Body of pancreas (tissue), 4 donors: ENCODE measurements at places on chromosomes 1 and 21. TPM values are rescaled to one million over a fixed set of nuclear protein-coding genes. Genes with fewer than 3 reads are reported as not detected.

GRCh38 chr1:2971101-2971501, 50.2 kb upstream of the ACTRT2 start:
- no peaks in the 10 kb centered on the region for H3K36me3 ChIP-seq
- H3K4me3 ChIP-seq: no peak overlapping the region
- DNase-seq: no peak
- H3K27me3 ChIP-seq: no peaks in the 10 kb centered on the region
- H3K4me1 ChIP-seq: peaks cover 60% of the 10 kb centered on the region

DNA sequence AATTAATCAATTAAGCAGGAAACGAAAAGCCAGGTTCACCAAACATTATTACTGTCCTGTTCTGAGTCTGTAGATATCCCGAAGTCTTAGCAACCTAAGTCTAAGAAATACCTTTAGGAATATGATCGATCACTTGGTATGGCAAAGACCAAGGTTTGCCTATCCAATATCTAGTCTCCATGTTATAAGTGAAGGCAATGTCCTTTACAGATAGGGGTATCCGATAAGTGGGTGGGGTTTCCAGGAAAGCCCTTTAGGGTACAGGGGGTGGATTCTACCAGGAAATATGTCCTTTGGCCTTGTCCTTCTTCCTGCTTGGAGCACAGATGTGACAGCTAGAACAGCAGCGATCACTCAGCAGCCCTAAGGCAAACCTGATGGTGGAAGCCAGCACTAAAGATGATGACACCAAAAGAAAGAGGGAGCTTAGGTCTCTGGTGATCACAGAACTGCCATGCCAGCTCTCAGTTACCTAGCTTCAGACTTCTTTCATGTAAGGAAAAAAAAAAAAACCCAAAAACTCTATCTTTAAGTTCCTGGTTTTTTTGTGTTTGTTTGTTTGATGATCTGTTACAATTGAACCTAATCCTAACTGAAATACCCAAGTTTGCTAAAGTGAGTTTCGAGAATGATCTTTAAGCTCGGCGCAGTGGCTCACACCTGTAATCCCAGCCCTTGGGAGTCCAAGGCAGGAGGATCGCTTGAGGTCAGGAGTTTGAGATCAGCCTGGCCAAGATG, 40.8 kb downstream of the DSTYK start:
- no peak overlapping the region for H3K4me3 ChIP-seq
- H3K27me3 ChIP-seq: no peaks in the 10 kb centered on the region
- no peak overlapping the region for H3K27ac ChIP-seq
- DNase-seq: no peak
- H3K4me1 ChIP-seq: peaks cover 7% of the 10 kb centered on the region
- no peaks in the 10 kb centered on the region for H3K36me3 ChIP-seq

The DYRK3 gene
- total RNA-seq: 1.6 TPM

DNA sequence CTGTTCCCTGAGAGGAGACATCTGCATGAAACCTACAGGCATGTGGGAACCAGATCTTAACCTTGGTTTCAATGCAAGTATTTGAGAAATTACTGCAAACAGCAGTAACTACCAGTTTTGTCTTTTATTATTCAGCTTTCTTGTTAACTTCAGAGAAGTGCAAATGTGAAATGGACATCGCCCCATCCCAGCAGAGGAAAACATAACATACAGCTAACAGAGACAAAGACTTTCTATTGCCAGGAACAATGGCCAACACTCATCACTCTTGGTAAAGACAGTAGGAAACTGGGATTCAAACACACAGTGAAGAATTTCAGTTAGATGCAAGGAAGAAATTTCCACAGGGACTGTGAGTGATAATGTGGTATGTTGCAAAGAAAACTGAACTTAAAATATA, 115.1 kb downstream of the SLC30A10 start:
- DNase-seq: no peak
- no peaks in the 10 kb centered on the region for H3K36me3 ChIP-seq
- no peaks in the 10 kb centered on the region for H3K27me3 ChIP-seq
- H3K27ac ChIP-seq: no peak overlapping the region
- no peak overlapping the region for H3K4me3 ChIP-seq

GRCh38 chr1:49576327-49576901, 447.3 kb downstream of the AGBL4 start:
- H3K36me3 ChIP-seq: no peaks in the 10 kb centered on the region
- no peaks in the 10 kb centered on the region for H3K27me3 ChIP-seq
- no peaks in the 10 kb centered on the region for H3K4me1 ChIP-seq
- no peak overlapping the region for H3K27ac ChIP-seq

The RGS18 gene
- total RNA-seq: 2.3 TPM

GRCh38 chr1:10001016-10001665, 4.1 kb downstream of the RBP7 start:
- no peak overlapping the region for H3K4me3 ChIP-seq
- H3K27me3 ChIP-seq: peaks cover 12% of the 10 kb centered on the region
- H3K36me3 ChIP-seq: no peaks in the 10 kb centered on the region

DNA sequence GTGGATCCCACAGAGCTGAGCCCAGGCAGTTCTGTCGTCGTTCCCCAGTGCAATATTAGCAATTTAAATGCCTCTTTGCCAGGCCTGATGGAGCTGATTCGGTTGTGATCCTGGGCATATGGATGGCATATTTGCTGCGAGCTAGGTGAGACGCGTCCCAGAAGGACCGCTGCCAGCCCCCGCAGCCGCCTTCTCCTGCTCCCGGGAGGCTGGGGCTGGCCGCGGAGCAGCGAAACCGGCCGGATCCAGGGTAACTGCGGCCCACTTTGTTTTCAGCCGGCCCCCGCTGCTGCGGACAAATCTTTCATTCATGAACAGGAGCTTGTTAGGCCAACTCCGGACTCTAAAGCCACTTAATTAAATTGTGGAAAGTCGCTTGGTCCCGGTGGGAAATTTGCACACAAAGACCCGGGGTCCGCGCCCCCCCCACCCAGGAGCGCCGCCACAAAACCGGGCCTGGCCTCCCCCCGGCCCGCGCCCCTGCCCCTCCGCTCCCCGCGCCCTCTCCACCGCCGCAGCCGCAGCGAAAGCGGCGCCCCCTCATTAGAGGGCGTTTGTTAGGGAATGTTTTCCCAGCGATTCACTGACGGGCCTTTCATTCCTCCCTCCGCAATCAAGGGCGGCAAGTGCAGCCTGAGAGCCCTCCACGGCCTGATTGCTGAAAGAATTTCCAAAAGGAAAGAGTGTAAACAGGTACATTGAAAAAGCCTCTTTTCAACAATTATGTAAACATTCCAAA, 383.3 kb downstream of the RRAGC start:
- DNase-seq: no peak
- H3K4me1 ChIP-seq: peaks cover 17% of the 10 kb centered on the region
- peaks cover 10% of the 10 kb centered on the region for H3K27me3 ChIP-seq

DNA sequence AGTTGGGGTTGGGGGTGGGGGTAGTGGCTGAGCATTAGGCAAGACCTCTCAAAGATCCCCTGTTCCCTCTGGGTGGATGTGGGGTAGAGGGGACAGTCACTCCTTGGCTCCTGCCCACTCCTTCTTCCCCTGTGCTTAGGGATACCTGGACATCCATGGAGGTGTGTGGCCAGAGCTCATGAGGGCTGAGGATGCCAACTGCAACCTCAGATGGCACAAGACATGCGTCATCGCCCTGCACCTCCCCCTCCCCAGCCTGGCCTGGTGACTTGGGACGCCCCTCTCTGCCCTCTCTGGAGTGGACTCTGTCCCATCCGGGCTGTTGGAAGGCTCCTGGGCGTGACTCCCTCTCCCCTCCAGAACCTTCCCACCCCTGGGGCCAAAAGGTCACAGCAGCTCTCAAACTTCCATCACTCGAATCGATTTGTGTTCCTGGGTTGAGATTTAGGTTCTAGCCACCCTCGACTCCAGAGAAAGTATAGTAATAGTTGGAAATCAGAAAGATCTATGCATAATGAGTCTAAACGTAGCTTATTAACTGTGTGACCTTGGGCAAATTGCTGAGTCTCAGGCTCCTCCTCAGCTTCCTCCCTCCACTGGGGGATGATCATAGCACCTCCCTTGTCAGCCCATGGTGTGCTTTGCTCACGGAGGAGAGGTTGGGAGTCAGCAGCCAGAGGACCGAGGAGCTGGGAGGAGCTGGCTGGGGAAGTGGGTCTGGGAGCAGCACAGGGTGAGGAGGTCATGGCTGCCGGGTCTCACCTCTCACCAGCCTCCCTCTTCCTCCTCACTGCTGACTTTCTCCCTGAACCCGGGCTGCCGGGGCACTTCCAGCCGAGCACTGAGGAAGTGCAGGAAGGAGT, 2.2 kb upstream of the PTPN7 start:
- H3K36me3 ChIP-seq: no peaks in the 10 kb centered on the region
- no peak overlapping the region for H3K27ac ChIP-seq
- H3K27me3 ChIP-seq: no peaks in the 10 kb centered on the region
- DNase-seq: no peak
- no peaks in the 10 kb centered on the region for H3K4me1 ChIP-seq

The CAPN9 gene
- total RNA-seq: 0.26 TPM

GRCh38 chr1:245045087-245045881, 109.5 kb upstream of the KIF26B start:
- H3K27me3 ChIP-seq: no peaks in the 10 kb centered on the region
- no peak overlapping the region for H3K4me3 ChIP-seq
- no peaks in the 10 kb centered on the region for H3K36me3 ChIP-seq
- H3K27ac ChIP-seq: peak overlapping the region; percentile 79
- peak; percentile 66 for DNase-seq

DNA sequence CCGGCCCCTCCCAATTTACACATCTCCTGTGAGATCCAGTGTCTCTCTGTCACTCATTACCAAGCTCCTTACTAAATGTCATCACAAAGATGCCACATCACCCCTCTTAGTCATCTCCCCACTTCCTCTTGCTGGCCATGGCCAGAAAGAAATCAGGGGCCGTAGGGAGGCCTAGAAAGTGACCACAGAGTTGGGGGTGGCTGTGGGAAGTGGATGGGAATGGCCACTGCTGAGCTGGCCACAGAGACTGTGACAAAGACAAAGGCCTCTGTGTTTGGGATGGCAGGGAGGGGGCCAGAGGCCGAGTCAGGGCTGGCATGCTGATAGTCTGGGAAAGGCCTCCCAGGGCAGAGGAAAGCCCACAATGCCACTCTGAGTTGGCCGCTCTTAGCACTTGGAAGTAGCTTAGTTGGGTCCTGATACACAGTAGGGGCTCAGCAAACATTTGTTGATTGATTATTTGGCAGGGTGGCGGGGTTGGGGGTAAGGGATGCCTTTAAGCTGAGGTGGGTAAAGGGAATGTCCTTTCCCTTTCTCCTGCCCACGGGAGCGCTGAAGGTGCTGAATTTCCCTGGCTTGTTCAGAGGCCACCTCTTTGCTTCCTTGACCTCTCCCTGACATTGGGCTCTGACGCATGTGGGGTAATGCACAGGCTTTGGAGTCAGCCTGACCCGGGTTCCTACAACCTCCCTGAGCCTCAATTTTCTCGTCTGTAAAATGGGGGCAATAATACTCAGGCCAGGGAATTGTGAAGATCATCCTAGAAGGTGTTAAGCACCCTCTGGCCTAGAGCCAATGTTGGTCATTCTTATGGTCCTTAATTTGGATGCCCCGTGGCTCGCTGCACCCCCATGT, 13.2 kb downstream of the NAV1 start:
- no peaks in the 10 kb centered on the region for H3K27me3 ChIP-seq
- peak overlapping the region; percentile 17 for H3K27ac ChIP-seq
- H3K36me3 ChIP-seq: no peaks in the 10 kb centered on the region
- peaks cover 4% of the 10 kb centered on the region for H3K4me1 ChIP-seq
- H3K4me3 ChIP-seq: no peak overlapping the region

DNA sequence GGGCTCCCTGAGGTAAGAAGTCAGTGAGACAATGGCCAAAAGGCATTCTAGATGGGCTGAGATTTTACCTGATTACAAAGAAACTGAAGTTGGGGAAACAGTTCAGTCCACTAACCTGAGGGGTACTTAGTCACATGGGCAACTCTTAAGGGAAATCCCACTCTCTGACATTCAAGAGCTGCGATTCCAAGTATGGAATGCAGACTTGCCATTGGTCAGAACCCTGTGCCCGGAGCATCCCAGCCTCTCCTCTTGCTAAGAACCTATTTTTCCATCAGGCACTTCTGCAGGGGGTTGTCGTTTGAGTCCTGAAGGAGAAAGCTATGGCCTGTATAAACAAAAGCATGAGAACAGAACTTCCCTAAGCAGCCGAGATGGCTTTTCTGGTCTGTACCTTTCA, 434.9 kb upstream of the DAB1 start:
- no peak overlapping the region for H3K4me3 ChIP-seq
- DNase-seq: no peak
- H3K4me1 ChIP-seq: no peaks in the 10 kb centered on the region
- no peaks in the 10 kb centered on the region for H3K27me3 ChIP-seq
